ENCODE measurements at places on chromosomes 2 and 18.

GRCh38 chr2:191206613-191207471 is 38.4 kb upstream of the MYO1B start:
- no peak for DNase-seq

DNA sequence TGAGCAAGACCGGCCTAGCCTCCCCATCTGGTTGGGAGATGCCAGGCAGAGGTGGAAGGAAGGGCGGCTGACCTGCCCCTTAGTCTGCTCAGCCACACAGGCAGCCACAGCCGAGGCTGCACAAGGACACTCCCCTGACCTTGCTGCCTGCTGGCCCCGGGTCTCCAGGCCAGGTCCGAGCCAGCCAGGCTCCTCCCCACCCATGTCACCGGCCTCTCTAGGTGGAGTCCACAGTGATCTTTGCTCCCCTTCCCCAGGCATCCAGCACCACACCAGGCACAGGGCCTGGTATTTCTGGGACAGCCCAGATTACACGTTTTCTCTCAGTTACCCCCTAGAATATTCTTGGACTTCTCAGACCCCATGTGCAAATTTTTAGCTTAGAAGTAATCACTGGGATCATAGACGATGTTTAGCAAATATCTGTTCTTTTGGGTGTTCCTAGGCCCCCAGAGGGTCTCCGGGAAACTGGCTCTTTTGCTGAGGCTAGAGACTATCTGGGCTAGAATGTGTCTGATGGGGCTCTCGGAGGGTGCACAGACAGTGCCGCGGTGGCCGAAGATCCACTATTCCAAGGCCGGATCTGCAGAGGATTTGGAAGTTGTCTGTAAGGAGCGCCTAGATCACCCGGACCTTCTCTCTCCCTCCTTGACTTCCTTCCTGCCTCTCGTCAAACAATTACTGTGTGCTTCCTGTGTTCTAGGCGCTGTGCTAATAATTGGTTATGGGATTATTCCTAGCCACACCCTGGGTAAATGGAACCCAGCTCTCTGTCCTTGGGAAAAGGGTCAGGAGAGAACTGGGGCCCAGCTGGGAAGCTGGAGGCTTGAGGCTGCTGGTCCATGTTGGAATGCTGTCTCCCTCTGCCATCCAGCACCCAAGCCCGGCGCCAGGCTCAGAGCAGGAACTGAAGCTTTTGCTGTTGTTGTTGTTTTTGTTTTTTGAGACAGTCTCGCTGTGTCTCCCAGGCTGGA is 46.9 kb downstream of the ODC1 start:
- DNase-seq, result no peak

- DNase-seq, result no peak
These were observed 182.9 kb downstream of the VWC2L start for GRCh38 chr2:214593727-214594126.

DNA sequence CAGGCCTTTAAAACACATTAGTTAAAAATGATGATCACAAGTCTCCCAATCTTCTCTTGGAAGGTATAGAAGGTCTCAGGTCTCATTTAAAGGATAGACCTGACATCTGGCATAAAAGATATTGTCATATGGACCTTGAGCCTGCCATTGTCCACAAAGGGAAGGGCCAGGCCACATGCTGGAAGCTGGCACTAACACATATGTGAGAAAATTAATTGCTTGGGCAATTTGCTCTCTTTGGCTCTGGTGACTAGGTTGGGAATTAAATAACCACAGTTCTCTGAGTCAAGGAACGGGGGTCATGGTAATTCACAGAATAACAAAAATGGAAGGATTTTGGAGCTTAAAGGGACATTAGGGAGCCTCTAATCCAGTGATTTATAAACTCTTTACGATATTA is 727.3 kb downstream of the BCL11A start:
- DNase-seq, result no peak
